ENCODE measurements at places on chromosomes 2 and 18.

- no peak for DNase-seq
Measured at GRCh38 chr2:24010477-24011249, 778 bp downstream of the MFSD2B start.

GRCh38 chr2:3169106-3169870 lies 208.3 kb downstream of the EIPR1 start:
- DNase-seq, result peak; percentile 41

DNA sequence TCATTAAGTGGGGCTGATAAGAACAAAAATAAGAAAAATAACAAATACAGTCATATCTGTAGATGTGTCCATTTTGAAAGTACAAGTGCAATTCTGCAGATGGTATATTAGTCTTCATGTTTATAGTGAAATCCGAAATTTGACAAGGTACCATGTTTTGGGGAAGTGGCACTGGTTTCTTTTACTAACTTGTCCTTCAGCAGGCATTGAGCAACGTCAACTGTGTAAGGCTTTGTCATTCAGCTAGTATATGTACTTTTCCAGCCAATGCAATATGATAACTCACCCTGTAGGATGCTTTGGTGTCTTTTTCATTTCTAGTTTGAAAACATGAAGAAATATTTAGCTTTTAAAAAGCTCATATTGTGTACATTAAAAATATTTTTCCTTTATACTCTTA lies 139.9 kb downstream of the MCFD2 start:
- no peak for DNase-seq

GRCh38 chr2:158184001-158184400 lies 82.3 kb downstream of the UPP2 start:
- DNase-seq, result no peak

DNA sequence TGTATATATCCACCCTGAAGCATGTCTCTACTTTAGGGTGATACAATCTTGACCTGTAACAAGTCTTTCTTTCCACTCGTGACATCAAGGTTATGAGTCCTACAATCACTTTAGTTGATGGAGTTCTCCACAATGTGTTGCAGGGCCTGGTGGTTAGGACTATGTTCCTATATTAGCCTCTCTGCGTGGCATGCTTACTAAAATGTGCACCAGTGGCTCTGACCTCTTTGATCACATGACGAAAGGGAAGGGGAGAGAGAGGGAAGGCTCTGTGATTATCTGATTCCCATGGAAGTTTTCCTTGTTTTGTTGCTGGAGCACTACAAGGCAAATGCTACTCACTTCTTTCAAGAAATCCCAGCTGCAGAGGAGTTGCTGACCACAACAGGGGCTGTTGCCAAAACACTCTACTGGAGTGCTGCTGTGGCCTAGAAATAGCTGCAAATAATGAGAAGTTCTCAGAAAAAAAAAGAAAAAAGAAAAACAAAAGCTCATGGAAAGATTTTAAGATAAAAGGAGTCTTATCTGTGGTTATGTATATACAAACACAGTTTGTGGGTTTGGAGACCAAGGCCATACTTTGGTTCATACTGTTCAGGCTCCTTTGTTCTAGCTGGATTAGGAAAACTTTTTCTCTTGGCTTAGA lies 272.8 kb upstream of the MMADHC start:
- DNase-seq, result peak; percentile 26

DNA sequence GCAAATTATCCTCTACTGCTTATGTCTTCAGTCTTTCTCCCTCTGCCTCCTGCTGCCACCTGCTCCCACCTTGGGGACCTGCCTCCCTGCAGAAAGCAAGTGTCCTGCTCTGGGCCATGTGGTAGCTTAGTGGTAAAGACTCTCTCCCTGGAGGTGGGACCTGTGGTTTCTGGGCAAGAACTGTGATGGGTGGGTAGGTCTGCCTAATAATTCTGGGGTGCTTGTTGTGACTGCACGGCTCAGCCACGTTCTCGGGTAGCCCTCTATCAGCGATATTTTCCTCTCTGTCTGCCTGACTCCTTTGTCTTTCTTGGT lies 16.4 kb upstream of the CD28 start:
- no peak for DNase-seq

DNA sequence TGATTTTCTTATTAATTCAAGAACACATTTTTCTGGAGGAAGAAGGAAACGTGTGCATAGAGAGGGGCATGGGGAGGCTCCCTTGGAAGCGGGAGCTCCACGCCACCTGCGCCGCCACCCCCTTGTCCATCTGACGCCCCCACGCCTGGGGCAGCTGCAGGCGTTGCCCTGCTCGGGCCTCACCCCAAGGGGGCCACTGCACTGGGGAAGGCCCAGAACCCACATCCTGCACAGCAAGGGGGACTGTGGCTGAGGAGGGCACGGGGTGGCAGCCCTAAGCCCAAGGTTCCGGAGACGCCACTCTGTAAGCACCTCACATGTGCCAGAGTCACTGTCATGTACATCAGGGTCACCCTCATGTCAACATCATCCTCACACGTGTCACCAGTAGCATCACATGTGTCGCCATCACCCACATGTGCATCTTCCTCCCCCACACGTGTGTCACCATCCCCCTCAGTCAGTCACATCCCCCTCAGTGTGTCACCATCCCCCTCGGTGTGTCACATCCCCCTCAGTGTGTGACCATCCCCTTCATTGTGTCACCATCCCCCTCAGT lies 486.7 kb upstream of the SALL3 start:
- no peak for DNase-seq

- DNase-seq, result no peak
Measured at GRCh38 chr2:129918604-129919003, 60.9 kb upstream of the RAB6C start.

- no peak for DNase-seq
Measured at GRCh38 chr2:104428155-104428554, 425.8 kb upstream of the POU3F3 start.

DNA sequence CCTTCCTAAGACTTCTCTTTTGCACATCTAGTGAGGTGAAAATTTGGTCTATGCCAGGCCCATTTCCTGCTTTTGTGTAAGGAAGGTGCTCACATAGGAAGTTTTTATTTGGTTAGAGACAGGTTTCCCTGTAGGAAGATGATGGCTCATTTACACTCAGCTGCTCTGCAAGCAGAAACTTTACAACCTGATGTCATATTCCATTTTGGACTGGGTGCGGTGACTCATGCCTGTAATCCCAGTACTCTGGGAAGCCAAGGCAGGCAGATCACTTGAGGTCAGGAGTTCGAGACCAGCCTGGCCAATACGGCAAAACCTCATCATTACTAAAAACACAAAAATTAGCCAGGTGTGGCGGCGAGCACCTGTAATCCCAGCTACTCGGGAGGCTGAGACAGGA lies 35.8 kb downstream of the CASP10 start:
- no peak for DNase-seq

DNA sequence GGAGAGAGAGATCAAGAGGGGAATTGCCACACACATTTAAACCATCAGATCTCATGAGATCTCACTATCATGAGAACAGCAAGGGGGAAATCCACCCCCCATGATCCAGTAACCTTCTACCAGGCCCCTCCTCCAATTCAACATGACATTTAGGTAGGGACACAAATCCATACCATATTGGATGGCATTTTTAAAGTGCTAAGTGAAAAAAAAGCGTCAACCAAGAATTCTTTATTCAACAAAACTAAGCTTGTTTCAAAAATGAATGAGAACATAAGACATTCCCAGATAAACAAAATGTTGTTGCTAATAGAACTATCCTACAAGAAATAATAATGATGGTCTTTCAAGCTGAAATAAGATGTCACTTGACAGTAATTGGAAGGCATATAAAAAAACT lies 626.2 kb upstream of the LRRTM1 start:
- DNase-seq, result no peak

DNA sequence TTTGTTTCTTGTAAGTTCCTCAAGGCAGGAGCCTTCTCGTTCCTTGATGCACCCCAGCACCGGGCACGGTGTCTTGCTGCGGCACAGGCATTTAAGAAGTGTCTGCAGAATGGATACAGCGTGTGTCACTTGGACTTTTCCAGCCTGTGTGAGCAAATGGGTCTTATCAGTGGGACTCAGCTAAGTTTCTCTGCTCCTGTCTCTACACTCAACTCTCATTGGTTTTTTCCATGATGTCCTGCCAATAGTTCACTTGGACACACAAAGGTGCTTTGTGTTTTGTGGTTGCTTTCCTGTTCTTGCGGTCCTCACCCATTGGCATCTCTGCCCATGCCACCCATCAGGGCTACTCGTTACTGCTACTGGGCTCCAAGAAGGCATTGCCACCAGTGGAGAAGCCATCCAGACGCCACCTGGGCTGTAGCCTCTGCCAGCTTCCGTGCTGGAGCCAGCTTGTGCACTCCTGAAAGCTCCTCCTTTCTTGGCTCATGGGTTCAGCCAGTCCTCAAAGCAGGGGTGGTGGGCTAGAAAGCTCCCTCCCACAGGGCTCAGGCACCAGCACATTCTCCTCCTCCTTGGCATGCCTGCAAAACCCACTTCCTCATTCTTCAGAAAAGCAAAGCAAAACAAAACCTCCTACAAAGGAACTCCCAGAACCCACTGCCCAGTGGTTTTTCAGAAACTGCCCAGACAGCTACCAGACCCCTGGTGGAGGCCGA lies 41.4 kb downstream of the IL1R2 start:
- DNase-seq, result peak; percentile 67

- no peak for DNase-seq
Measured at GRCh38 chr2:27993402-27993787, 102.9 kb downstream of the BABAM2 start.

GRCh38 chr2:237868631-237869342 lies 9.4 kb downstream of the RAMP1 start:
- no peak for DNase-seq

DNA sequence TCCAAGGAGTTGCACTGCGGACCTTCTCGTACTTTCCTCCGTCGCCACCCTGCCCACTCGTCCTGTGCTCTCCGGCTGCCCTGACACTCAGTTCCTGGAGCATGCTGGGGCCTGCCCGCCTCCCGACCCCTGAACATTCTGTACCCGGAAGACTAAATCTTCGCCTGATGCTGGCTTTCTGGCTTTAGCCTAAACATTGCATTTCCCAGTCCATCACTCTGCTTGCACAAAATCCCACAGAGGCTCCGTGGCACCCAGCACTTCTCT lies 550 bp upstream of the SFXN5 start:
- no peak for DNase-seq

DNA sequence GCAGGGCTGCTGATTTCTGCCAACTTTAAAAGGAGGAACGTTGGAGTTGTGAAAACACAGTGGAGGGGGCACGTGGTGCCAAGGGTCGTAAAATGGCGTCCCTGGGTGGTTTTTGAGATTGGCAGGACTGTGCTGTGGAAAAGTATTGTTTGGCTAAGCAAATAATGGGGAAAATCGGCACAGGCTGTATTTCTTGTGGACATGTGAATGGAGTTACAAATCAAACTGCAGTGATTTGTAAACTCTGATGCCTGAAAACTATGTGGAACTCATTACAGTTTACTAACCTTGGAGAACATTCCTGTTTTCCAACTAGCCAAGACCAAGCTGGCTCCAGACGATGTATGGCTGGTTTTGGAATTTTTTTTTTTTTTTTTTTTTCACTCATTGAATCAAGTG lies 68.7 kb downstream of the KCTD1 start:
- no peak for DNase-seq

DNA sequence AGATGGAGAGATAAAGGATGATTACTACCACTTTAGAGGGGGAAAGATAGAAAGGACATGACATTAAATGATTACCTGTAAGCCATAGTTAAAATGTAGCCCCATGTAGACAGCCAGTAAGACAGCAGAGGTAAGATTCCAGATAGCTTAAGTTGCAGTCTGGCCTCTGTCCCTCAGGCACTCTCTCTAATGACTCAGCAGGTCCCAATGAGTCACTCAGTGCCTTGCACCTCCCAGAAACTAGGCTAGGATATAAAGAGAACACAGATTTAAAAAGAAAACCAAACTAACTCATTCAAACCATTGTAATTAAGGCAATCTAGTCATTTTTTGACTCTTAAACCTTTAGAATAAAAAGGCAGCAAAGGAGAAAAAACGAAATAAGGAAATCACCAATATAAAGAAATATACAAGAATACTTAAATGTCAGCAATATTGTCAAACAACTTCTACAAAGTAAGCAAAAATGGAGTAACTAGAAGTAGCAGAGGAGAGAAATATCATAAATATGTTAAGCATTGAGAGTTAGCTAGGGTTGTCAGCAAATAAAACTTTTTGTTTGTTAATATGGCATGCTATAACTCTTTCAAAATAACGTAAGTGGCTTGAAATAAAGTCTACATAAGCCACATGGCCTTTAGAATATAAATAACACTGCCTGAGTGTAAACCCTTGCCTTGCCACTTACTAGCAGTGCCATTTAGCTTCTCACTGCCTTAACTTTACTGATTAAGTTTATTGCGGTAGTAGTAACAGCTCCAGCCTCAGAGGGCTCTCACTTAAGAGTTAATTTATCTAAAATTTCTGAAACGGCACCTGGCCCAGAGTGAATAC lies 48.5 kb downstream of the SOCS6 start:
- DNase-seq, result no peak

DNA sequence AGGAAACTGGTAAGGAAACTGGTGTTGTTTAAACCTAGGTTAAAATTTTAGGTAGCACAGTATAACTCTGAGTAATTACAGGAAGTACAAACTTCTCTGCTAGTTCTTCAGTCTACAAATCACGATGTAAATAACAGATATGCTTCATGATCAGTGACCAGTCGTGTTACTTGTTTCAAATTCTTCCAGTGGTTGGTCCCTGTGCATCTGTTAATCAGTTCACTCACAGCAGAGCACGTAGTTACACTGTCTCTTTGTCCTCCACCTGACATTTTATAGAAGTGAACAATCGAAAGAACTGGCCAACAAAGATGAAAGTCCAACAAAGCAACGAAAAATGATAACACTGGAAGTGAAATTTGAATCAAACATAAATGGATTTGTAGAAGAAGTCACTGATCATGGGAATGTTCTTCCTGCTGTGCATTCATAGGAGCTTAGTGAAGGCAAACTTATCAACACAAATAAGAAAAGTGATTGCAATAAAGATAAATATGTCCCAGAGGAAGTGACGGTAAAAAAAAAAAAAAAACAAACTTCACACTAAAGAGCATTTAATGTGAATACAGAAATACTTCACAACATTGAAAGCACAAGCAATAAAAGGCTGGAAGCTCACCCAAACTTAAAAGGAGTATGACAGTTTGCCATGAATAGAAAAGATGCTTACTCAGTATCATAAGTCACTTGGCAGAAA lies 7.0 kb downstream of the EIF2AK2 start:
- DNase-seq, result no peak

GRCh38 chr2:174981331-174981730 lies 23.9 kb downstream of the CHN1 start:
- no peak for DNase-seq

GRCh38 chr2:16617282-16618266 lies 48.1 kb downstream of the CYRIA start:
- peak; percentile 33 for DNase-seq

DNA sequence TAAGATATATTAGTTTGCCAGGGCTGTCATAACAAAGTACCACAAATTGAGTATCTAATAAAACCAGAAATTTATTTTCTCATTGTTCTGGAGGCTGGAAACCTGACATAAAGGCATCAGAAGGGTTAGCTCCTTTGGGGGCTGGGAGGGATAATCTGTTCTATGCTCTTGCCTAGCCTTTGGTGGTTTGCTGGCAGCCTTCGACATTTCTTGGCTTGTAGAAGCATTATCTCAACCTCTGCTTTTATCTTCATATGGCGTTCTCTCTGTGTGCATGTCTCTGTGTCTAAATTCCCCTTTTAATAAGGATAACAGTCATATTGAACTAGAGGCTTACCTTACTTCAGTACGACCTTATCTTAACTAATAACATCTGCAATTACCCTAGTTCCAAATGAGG lies 22.8 kb upstream of the NT5C1B start:
- no peak for DNase-seq

- no peak for DNase-seq
Measured at GRCh38 chr2:150466741-150467620, 20.5 kb downstream of the RND3 start.

GRCh38 chr18:75123113-75123512 lies 85.8 kb downstream of the PTGR3 start:
- DNase-seq, result no peak

Measured in tibial artery (tissue), 4 donors.